ENCODE measurements at places on chromosomes 7 and 10. TPM values are rescaled to one million over a fixed set of nuclear protein-coding genes. Genes with fewer than 3 reads are reported as not detected.

- peak; percentile 14 for DNase-seq
These were observed 46.0 kb downstream of the PRKAR2B start for GRCh38 chr7:107090457-107090856.

DNA sequence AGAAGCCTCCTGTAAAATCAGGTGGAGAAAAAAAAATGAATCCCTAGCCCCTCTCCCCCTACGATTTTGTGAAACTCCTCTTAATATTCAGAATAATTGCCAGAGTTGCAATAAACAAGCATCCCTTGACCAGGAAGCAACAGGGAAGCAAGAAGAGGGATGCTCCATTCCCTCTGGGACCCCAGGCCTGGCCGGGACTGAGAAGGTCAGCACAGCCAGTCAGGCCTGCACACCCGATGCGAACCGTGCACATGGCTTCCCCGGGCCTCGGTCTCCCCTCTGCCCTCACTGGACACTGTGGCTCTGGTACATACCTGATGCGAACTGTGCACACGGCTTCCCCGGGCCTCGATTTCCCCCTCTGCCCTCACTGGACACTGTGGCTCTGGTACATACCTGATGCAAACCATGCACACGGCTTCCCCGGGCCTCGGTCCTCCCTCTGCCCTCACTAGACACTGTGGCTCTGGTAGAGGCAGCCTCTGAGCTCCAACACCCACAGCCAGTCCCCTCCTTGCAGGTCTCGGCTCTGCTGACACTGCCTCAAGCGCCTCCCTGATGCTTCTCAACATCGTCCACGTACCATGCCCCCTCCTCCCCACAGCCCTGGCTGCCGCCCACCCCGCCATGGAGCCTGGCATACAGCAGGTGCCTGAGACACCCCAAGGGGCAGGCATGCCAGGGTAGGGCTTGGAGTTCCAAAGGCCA is 138.6 kb downstream of the DIP2C start:
- no peak for DNase-seq

DNA sequence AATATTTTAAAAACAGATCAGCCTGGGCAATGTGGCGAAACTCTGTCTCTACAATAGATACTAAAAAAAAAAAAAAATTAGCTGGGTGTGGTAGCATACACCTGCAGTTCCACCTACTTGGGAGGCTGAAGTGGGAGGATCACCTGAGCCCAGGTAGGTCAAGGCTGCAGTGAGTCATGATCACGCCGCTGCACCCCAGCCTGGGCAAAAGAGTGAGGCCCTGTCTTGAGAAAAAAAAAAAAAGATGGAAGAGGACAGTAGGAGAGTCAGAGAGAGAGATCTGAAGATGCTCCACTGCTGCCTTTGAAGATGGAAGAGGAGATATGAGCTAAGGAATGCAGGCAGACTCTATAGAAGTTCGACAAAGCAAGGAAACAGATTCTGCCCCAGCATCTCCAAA is 181.9 kb downstream of the CALN1 start:
- no peak for DNase-seq

DNA sequence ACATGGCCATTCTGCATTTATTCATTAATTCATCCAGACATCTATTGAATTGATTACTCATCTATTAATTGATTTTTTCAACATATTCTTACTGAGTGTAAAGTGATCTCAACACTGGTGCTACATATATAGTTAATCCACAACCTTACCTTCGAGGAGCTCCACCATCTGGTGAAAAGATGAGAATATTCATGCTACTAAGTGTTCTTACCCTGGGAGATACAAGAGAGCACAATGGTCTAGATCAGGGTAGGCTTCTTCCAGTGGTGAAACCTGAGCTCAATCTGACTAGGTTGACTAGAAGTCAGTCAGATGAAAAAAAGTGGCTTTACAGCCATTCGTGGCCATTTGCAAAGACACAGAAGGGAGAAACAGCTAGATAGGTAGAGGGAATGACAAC is 507.4 kb downstream of the ANKRD7 start:
- DNase-seq, result no peak

The CUZD1 gene
- polyA plus RNA-seq, result 0.70 TPM

The CALML3 gene
- polyA plus RNA-seq, result 11.9 TPM
